Left ventricle myocardium superior (tissue), 1 donor: ENCODE measurements at places on chromosomes 12 and 14.
A peak's percentile ranks its signal among the peaks of the same experiment; 100 is the strongest.

- DNase-seq, result no peak
These were observed 204.7 kb downstream of the EPS8 start for GRCh38 chr12:15584366-15585041.

DNA sequence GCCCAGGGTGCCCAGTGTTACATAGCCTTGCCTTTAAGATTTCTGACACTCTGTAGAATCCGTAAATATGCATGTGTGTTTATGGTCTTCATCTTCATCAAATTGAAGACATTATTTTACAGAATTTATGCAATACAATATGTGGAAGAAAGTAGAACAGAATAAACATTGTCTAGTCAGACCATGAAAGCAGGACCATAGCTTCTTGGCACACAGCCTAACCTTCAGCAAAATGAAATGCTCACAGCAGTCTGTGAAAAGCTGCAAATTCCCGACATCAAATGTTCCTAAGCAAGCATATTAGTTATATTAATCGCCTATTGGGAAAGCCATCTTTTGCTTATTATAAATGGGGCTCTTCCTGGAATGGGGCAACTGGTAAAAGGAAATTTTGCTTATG is 111.3 kb upstream of the GARIN2 start:
- no peak for DNase-seq

GRCh38 chr12:530308-530707 is 70.6 kb downstream of the B4GALNT3 start:
- no peak for DNase-seq

GRCh38 chr12:95995238-95996031 is 709 bp downstream of the HAL start:
- DNase-seq, result no peak

DNA sequence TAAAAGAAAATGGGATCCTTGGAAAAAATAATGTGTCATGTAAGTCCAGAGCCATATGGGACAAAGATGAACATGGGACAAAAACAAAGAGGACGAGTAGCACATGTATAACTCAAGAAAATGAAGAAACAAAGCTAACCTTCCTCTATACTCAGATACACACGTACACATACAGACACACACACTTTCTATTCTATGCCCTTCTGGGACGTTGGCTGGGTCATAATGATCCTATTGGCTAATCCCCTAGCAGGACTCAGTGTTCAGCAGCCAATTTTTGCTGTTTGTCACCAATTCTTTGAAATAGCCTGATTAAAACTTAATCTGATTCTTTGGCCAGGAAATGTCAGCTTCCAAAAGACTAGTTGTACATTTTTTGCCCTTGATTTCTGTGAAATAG is 189.4 kb upstream of the FOXG1 start:
- no peak for DNase-seq

DNA sequence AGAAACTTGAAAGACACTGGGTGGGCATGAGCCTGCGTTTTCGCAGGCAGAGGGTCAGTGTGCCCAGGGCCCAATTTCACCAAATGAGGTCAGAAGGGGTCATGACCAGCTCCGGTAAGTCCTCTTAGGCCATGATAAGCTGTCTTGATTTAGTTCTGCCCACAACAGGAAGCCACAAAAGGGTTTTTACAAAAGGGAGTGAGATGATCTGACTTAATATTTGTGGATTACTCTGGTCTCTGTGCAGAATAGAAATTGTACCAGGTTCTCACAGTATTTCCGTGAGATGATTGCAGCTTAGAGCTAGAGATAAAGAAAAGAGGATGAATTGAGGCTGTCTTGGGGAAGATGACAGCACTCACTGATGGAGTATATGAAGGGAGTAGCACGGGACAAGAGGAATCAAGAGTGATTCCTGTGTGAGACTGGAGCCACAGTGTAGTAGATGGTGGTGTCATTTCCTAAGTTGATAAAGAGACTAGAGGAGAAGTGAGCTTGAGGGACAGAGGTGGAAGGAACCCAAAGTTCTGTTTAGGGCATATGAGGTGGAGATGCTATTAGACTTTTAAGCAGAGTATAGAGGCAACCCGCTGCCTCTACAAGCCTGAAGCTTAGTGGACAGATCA is 288.3 kb upstream of the AMIGO2 start:
- DNase-seq, result no peak

DNA sequence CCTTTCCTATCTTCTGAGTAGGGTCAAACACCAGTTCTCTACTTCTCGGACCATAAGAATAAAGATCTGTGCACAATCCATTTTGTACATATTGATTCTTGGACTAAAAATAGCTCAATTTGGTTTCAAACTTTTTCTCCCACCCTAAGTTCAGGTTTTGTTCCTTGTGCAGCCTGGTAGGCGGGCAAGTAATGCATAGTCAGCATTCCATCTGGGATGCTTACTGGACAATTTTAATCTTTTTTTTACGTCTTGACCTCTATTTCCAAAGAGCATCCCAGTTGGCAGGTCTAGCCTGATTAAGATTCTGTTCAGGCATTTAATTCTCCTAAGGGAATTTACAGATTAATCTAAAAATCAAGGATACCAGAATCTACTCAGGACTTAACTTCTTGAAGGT is 126.9 kb downstream of the BICD1 start:
- DNase-seq, result no peak

- no peak for DNase-seq
These were observed 144.5 kb downstream of the NUBPL start for GRCh38 chr14:31705731-31706130.

DNA sequence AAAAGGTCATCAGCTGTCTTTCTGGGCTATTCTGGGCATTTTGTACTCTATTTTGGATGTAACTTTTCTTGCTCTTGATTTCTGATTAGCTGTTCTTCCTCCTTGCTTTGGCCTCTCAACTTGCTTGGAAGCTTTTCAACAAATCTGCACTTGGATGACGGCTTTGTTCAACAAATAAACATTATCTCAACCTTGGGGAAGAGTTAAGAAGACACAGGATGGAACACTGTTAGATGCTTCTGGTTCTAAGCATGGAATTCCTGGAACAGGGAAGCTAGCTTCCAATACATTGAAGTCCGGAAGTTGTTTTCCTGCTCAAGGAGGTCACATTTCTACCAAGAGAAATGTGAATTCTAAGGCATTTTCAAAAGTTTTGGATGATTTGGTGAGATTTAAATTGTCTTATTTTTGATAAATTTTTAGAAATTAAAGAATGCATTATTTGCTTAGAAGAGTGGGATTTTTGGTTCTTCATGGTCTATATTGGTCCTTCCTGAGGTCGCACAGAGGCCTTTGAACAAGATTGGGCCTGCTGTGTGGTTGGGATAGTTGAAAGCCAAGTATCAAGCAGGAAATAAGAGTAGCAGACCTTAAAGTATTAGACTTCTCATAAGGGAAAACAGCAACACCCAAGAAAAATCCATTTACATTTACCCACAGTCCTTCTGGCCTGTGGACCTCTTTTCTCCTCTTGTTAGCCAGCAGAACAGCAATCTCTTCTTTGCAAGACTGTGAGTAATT is 59.2 kb downstream of the PPFIBP1 start:
- DNase-seq, result no peak

DNA sequence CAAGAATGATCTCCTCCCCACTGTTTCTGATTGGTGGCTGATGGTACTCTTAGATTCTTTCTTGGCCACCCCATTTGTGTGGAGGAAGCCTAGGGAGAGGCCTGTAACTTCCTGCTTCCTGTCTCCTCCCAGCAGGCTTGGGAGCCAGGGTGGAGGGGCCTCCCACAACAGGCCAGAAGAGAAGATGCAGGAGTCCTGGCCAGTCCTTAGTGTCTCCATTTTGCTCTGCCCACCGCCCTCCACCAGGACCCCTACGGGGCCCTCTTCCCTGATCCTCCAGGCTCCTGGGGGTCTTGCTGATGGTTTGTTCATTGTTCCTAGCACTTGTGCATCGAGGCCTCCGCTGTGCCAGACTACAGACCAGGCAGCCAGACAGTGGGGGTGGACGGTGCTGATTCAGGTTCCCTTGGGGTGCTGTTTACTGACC is 6.8 kb downstream of the TSPAN9 start:
- no peak for DNase-seq

DNA sequence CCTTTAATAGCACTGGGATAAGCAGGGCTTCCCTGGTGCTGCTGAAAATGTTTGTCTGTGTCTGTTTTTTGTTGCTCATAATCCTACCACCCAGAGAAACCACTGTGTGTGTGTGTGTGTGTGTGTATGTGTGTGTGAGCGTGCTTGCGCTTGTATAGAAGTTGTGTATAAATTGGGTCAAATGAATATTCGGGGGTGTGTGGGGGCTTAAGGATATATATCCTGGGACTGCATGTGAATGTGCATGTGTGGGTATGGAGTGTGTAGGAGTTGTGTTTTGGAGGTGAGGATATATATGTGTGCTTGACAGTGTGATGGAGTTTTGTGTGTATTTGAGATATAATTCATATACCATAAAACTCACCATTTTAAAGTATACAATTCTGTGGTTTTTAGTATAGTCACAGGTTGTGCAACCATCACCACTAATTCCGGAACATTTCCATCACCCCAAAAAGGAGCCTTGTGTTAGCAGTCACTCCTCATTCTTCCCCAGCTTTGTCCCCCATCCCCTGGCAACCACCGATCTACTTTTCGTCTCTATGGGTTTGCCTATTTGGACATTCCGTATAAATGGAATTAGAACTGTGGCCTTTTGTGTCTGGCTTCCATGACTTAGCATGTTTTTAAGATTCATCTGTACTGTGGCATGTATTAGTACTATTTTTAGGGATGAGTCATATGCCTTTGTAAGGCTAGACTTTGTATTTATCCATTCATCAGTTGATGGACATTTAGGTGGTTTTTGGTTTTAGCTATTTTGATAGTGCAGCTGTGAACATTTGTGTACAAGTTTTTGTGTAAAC is 25.6 kb downstream of the TCTN1 start:
- DNase-seq, result no peak

- DNase-seq, result no peak
These were observed 60.0 kb downstream of the NOC4L start for GRCh38 chr12:132204063-132204792.

GRCh38 chr12:57936513-57936883 is 4.9 kb upstream of the ATP23 start:
- no peak for DNase-seq

- no peak for DNase-seq
These were observed 22.8 kb upstream of the OASL start for GRCh38 chr12:121061831-121062230.

DNA sequence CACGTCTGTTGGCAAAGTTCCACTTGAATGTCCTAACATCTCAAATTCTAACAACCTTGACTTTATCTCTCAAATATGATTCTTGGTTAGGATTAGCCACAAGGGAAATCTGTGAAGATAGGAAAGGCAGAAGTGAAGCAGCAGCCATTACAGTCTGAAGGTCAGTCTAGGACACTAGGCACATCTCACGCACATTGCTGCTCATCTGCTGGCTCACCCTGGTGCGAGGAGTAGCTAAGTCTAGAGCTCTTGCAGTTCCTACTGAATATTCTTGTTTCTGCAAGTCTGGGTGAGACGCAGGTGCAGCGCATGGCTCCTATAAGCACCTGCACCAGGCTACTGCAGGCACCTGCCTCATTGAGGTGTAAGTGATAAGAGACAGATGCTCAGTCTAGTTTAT is 6.4 kb upstream of the SLC25A3 start:
- no peak for DNase-seq

- no peak for DNase-seq
These were observed 211.3 kb downstream of the ESR2 start for GRCh38 chr14:64082837-64083236.

DNA sequence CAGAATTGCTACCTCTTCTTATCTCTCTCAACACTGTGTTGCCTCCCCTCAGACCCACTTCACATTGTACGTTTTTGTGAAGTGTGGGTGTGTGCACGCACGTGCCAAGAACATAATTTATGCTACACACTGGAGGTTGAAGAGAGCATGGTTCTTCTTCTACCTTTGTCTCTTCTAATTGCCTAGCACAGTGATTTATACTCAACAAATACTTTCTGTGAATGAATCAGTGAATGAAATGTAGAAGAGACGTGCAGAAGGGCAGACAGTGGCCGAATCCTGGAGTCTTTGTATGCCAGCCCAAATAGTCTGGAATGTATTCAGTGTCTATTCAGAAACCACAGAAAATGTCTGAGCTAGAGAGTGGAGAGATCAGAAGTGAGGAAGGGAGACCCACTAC is 4.6 kb upstream of the SAMD4A start:
- DNase-seq, result no peak

- no peak for DNase-seq
These were observed 77.2 kb downstream of the RPL10L start for GRCh38 chr14:46574221-46574977.

DNA sequence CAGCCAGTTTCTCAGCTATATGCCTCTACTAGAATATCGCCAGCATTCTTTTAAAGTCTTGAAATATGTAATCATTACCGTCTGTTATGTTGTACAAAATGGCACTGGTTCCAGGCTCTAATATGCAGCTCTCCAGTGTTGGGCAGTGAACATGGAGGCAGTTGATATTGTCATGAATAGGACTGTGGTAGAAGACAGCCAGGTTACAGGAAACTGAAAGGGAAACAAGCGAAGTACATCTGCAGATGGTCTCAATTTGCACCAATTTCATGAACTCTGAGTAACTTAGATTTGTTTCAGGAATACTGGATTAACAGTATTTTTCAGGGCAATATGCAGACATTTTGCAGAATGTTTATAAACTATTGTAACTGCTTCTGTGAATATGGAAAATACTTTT is 13.4 kb upstream of the KLHL42 start:
- no peak for DNase-seq

- DNase-seq, result peak; percentile 54
These were observed 63.5 kb downstream of the DGLUCY start for GRCh38 chr14:91177073-91178034.

DNA sequence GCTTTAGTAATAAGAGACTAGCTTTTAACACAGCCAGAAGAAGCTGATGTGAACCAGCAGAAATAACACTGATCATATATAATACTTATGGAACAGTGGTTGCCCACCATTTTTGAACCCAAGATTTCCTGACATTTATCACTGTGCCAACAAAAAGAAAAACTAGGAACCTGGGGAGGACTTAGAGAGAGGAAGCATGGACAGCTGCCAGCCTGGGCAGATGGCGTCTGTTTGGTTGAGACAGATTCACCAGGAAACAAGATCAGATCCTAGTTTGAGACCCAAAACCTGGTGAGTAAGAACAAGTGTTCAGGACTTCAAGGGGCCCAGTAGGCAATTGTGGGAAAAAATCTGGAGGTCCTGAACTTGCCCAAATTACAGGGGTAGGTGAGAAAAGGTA is 95.3 kb downstream of the BICD1 start:
- DNase-seq, result peak; percentile 51

- no peak for DNase-seq
These were observed 196.8 kb upstream of the NEDD1 start for GRCh38 chr12:96710127-96710745.

DNA sequence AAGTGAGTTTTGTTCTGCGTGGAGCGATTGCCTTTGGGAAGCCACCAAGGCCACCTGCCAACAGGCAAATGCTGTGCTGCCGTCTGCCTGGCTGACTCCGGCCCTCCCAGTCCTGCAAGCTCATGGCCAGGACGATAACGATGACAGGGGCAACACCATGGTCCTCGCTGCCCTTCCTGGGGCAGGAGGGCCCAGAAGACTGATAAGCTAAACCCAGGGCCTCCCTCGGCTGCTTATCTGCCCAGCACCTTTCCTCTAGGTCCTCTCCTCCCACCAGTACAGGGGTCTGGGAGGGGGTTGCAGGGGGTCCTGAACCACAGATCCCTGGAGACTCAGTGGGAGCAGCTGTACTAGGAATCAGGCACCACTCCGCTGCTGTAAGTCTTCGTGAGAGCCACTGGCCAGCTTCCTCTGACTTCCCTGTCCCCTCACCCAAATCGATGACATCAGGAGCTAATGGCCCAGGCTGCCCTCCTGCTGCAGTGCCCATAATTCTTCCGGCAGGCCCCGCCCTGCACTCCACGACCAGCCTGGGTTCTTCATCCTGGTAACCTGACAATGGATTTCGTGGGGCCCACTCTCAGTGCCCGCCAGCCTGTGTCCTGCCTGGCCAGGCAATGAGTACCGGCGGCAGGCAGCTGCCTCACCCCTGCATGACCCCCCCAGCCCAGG is 5.1 kb downstream of the ANKRD9 start:
- DNase-seq, result peak; percentile 64
